ENCODE measurements at places on chromosomes 1 and 21. TPM values are rescaled to one million over a fixed set of nuclear protein-coding genes. Genes with fewer than 3 reads are reported as not detected.

GRCh38 chr1:173504268-173504667, 27.1 kb downstream of the PRDX6 start:
- no peak for DNase-seq

The RIT1 gene
- 25.0 TPM for total RNA-seq

DNA sequence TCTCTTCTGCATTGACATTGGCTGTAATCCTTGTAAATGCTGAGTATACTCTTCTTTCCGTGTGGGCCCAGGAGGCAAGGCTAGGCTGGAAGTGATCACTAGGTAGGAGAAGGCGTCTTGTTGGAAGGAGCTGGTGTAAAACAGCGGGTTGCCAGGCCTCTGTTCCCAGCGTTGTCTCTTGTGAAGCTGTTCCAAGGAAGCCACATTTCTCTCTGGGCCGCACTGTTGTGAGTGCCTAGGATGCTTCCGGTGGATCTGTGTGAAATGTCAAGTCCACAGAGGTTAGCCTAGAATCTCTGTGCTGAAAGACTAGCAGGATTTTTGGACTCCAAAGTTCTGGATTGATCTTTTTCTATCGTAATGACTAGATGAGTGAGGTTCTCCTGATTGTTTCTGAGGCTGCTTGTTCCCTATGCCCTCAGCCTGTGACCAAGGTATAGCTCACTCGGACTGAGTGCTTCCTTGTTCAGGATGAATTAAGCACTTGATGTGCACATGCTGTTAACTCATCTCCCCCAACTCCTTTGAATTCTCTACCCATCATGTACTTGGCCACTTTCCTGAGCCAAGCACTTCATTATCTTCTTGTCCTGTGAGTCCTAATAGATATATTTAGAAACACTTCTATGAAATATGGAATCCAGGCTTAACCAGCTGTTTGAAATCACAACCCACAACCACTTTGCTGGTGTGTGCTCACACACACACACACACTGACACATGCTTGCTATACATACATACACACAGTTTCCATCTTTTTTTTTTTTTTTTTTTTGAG, 63.3 kb downstream of the PBX1 start:
- no peak for DNase-seq

DNA sequence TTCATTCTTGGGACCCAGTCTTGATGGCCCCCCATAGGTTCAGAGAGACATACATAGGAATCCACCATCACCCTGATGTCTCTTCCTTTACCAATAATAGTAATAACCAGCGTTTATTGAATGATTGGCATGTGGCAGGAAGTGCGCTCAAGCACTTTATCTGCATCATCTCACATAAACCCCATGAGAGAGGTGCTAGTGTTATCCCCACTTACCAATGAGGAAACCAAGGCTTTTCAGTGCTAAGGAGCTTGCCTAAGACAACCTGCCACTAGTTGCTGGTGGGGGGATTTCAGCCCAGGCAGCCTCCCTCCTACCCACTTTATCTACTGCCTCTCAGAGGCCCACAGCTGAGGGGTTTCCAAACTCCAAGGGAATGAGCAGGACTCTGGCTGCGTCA, 7.7 kb downstream of the LGR6 start:
- DNase-seq: no peak

- DNase-seq: no peak
Measured at GRCh38 chr1:184000321-184000720, 37.2 kb downstream of the COLGALT2 start.

DNA sequence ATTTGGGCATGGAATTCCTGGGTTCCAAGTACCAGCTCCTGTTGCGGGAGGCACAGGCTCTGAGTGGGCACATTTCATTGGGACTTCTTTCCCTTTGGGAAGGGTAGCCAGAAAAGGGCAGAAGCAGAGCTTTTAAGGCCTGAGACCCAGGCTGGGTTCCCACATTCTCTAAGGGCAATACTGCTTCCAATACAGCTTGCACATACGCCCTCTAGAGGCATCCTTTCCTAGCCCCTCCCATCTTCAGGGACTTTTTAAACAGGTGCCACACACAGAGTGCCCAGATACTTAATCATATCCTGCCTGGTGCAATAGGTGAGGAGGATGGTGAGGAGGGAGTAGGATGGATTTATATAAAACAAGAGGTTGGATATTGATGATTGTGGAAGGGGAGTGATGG, 5.7 kb downstream of the GPR88 start:
- DNase-seq: no peak

- no peak for DNase-seq
Measured at GRCh38 chr21:40272037-40272436, 404.8 kb downstream of the PCP4 start.

The TMEM125 gene
- not detected for total RNA-seq

The PCSK9 gene
- total RNA-seq: 0.08 TPM

All from activated T-cell treated with anti-CD3 and anti-CD28 coated beads, Interleukin-2, amount 50 U/mL, for 4 hours (primary cell).